RPMI7951 (cell line): ENCODE measurements at places on chromosomes 6 and 20. TPM values are rescaled to one million over a fixed set of nuclear protein-coding genes. Genes with fewer than 3 reads are reported as not detected.

DNA sequence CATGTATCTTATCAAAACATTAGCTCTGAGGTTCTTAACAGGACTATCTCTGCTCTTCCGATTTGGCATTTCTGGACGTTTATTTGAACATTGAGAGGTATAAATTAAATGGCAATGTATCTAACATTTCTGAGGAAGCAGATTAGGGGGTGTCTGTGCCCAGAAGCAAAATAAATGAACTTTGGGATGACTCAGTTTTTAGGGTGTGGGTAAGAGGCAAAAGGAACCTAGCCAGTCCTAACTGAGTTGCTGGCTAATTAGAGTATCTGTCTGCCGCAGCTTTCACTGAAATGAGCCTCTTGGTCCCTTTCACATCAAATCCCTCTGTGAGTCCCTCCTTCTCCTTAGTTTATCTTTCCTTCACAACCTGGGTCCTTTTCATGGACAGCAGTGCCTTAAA is 1.1 kb downstream of the RNF144B start:
- DNase-seq: no peak

DNA sequence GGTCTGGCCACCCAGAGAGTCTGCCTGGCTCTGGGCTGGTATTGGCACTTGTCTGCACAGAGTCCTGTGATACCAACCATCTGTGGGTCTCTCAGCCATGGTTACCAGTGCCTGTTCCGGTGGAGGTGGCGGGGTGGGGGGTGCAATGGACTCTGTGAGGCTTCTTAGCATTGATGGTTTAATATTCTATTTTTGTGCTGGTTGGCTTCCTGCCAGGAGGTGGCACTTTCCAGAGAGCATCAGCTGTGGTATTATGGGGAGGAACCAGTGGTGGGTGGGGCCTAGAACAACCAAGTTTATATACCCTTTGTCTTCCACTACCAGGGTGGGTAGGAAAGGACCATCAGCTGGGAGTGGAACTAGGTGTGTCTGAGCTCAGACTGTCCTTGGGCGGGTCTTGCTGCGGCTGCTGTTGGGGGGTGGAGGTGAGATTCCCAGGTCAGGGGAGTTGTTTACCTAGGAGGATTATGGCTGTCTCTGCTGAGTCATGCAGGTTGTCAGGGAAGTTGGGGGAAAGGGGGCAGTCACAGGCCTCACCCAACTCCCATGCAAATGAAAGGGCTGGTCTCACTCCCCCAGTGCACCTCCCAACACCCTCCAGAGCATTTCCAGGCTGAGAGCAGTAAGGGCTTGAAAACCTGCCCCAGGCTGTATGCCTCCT is 117.5 kb downstream of the FLRT3 start:
- DNase-seq: no peak

DNA sequence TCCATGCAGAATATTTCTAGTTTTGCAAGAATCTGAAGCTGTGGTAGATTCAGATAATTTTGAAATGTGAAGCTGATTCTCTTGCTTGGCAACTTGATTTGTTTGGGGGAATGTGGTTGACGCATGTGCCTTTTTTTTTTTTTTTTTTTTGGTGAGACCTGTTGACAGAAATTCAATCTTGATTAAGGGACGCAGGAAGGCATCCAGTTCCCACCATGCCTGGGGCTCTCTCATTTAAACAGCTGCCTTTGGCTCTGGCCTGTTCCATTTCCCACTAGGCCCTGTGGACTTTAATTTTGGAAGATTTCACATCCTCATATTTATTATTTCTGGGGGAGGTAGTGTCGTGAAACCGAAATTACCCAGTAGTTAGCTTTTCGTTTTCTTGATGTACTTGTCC is 8.6 kb downstream of the TPX2 start:
- DNase-seq: peak; percentile 21

DNA sequence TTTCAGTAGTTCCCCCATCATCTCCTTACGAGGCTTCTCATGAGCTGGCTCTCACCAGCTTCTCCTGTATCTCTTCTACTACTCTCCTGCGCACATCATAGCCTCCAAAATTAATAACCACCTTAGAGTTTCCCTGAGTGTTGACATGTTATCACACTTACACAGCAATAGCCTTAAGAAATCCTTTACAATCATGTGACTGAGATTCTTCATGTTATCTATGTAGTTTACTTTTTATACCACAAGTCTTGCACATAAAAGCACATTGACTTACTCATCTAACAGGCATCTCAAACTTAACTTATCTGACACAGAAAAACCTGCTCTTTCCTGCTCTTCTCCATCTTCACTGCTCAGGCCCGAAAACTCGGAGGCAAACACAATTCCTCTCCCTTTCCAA is 103.7 kb upstream of the TAB2 start:
- peak; percentile 35 for DNase-seq

The PSORS1C1 gene
- 0.48 and 0.88 TPM in 2 replicates for total RNA-seq

- DNase-seq: no peak
Observed at GRCh38 chr20:10861619-10862018, 187.8 kb upstream of the JAG1 start.

GRCh38 chr6:44415449-44415848 is 27.9 kb downstream of the CDC5L start:
- no peak for DNase-seq

- DNase-seq: peak; percentile 40
Observed at GRCh38 chr6:121912905-121913304, 477.5 kb downstream of the GJA1 start.

- DNase-seq: no peak
Observed at GRCh38 chr6:6180684-6181083, 139.8 kb downstream of the F13A1 start.

GRCh38 chr20:43388268-43389002 is 69.3 kb upstream of the SRSF6 start:
- DNase-seq: peak; percentile 37

- DNase-seq: no peak
Observed at GRCh38 chr20:5748246-5748645, 2.0 kb upstream of the SHLD1 start.

DNA sequence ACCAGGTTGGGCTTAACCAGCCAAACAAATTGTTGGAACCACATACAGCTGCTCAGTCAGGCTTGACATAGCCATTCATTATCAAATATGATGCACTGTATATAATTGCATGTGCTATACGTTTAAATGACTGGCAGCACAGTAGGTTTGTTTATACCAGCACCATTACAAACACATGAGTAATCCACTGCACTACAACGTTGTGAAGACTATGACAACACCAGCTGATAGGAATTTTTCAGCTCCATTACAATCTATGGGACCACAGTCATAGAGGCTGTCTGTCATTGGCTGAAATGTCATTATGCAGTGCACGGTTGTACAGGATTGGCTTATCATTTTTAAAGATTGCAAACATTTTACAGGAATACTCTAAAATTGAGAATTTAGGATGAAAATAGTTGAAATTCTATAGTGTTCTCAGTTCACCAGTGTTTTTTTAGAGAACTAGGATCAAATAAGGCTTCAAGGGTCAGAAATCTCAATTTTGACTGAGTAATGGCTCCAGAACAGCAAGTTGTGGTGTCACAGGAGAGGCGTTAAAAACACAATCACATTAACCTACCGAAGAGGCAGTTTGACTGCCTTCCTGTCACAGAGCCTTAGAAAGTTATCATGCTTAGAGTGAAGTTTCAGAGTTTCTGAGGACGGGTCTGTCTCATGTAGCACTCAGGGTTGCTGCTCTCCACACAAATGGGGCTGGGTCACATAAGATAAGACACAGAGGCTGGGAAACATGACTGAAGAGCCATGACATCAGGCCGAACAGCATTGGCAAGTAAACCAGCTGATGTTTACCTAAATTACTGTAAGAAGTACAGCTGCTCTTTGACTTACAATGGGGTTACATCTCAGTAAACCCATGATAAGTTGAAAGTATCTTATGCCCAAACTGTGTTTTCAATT is 60.7 kb upstream of the SMLR1 start:
- DNase-seq: no peak

The BPIFB1 gene
- total RNA-seq: not detected in 2 replicates

DNA sequence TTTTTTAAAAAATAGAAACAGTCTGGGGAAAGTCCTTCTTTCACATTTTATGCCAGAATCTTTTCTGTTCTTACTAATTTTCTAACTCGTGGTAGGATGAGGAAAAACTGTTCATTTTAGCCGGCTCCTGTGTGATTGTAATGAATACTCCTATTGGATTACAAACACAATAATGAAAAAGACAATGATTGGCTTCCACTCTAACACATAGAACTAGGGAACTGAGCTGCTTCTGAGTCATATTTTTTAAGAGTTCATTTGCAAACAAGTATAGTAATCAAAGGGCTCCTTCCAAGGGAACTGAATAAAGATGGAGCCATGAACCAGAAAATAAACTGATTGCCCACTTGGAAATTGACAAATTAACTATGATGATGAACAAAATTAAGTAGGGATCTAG is 265.3 kb upstream of the TCF21 start:
- DNase-seq: no peak

The FRK gene
- total RNA-seq: 1.7 and 1.8 TPM in 2 replicates

DNA sequence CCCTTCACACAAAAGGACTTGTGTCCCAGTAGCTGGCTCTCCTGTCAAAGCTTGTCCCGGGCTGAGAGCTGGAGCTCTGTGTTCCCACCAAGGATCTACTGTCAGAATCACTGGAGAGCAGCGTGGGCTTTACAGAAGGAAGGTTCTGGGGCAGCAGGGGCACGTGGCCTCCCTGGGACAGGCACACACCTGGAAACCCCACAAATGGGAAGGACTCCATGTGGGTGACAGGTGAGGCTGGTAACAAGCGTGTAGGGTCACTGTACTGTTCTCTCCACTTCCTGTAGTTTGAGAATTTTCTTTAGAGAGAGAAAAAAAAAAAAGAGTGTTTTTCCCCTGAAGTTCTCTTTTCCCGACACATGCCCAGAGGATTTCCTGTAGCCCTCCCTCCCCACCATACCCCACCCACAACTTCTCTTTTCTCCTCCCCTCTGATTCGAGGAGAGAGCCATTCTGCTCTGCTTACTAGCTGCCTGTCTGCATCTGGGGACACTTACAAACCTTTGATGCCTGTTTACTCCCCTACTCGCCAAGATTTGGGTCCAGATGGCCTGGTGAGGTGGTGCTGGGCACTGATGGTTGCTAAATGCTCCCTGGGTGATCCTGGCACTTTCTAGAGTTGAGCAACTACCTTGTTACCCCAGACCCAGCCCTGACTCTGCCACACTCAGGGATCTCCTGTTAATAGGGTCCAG is 84.1 kb upstream of the SIRPA start:
- DNase-seq: peak; percentile 29

DNA sequence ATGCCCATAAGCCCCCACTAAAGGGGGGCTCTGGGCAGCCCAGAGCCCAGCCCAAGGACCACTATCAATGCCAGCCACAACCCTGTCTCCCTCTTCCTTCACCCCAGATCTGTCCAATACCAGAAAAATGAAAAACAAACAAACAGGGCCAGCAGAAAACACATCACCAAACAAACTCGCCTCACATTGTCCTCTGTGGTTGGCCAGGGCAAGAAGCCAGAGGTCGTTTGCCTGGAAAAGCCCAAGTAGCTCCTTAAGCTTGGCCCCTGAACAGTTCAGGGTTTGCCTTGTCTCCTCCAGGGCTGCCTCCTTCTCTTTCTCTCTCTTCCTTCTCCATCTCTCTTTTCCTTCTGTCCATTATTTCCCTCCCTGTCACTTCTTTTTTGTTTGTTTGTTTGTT is 10.1 kb upstream of the SCUBE3 start:
- DNase-seq: peak; percentile 21

- peak; percentile 37 for DNase-seq
Observed at GRCh38 chr6:10723567-10723881, 654 bp downstream of the TMEM14C start.

- peak; percentile 31 for DNase-seq
Observed at GRCh38 chr6:134480593-134480992, 162.7 kb upstream of the SGK1 start.

The PI3 gene
- total RNA-seq: not detected in 2 replicates

- DNase-seq: no peak
Observed at GRCh38 chr20:24981282-24981681, 11.3 kb downstream of the APMAP start.

DNA sequence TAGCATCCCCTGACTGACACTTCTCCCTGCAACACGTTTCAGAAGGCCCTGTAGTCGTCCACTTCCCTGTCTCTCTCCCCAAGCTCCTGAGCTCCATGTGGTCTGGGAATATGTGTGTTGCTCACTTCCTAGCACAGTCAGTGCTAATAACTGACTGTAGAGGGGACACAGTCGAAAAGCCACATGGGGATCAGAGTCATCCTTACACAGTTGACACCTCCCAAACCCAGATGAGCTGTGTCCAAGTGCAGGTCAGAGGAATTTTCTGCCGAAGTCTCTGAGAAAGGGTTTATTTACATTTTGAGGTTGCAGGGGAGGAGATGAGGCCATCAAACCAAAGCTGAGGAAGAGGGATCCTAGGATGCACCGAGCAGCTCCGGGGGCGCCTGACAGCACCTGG is 3.5 kb upstream of the ADAM33 start:
- no peak for DNase-seq

- DNase-seq: no peak
Observed at GRCh38 chr20:49167811-49168507, 20.2 kb downstream of the STAU1 start.

DNA sequence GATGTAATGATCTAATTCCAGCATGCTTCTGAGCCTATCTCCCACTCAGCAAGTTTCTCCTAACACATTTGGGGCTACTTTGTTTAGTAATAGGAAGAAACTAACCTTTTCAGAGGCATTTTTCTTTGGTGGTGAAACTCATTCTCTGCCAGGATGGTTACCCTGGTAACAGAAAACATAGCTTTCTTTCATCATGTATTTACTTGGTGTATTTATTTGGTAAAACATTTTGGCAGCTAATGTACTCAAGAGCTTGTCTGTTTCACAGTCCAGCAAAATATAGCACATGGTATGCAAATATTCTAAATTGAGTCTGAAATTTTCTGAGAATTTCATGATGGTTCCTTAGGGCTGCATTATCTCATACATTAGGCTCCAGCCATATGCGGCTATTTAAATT is 100.0 kb downstream of the SLC35B3 start:
- DNase-seq: no peak

DNA sequence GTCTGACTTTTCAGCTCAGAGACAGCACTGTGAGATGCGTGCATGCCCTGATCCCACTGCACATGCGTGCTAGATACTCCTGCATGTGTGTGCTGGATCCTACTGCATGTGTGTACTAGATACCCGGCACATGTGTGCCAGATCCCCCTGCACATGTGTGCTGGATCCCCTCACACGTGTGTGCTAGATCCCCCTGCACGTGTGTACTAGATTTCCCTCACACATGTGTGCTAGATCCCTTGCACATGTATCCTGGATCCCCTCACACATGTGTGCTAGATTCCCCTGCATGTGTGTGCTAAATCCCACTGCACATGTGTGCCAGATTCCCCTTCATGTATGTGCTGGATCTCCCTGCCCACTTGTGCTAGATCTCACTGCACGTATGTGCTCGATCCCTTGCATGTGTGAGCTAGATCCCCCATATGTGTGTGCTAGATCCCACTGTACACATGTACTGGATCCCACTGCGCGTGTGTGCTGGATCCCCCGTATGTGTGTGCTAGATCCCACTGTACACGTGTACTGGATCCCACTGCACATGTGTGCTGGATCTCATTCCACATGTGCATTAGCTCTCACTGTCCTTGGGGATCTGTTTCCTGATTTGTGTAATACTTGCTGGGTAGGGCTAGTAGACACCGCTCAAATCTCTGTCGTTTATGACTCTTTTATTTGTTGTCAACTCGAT is 214.6 kb downstream of the SMOC2 start:
- no peak for DNase-seq

- no peak for DNase-seq
Observed at GRCh38 chr20:40168981-40169620, 519.9 kb downstream of the MAFB start.
